Type B pancreatic cell (in vitro differentiated cells): ENCODE measurements at places on chromosomes 11 and 22.
A peak's percentile ranks its signal among the peaks of the same experiment; 100 is the strongest.

GRCh38 chr11:118636569-118637290, 29.3 kb downstream of the PHLDB1 start:
- no peak for DNase-seq

DNA sequence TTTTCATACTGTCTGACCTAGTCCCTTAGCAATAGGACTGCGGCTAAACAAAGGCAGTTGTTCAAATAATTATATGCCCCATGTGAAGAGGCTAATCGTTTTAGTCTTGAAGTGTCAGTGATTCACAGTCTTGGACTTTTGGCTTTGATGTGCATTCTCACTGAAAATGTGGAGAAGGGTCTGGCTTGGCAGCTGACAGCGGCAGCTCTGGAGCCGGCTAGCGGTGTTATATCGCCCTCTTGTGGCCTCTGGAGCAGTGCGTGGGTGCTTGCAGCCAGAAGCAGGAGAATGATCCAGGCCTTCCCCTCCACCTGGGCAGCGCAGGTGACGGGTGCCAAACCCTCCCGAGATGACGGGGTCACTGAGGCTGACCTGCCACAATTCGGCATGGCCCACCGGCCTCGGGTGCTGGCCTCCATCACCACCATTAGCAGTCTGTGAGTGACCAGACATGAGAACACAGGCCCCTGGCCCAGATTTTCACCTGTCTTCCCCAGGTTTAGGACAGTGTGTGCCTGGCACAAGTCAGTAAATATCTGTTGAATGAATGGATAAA, 90.3 kb upstream of the PITPNB start:
- peak; percentile 81 for DNase-seq

DNA sequence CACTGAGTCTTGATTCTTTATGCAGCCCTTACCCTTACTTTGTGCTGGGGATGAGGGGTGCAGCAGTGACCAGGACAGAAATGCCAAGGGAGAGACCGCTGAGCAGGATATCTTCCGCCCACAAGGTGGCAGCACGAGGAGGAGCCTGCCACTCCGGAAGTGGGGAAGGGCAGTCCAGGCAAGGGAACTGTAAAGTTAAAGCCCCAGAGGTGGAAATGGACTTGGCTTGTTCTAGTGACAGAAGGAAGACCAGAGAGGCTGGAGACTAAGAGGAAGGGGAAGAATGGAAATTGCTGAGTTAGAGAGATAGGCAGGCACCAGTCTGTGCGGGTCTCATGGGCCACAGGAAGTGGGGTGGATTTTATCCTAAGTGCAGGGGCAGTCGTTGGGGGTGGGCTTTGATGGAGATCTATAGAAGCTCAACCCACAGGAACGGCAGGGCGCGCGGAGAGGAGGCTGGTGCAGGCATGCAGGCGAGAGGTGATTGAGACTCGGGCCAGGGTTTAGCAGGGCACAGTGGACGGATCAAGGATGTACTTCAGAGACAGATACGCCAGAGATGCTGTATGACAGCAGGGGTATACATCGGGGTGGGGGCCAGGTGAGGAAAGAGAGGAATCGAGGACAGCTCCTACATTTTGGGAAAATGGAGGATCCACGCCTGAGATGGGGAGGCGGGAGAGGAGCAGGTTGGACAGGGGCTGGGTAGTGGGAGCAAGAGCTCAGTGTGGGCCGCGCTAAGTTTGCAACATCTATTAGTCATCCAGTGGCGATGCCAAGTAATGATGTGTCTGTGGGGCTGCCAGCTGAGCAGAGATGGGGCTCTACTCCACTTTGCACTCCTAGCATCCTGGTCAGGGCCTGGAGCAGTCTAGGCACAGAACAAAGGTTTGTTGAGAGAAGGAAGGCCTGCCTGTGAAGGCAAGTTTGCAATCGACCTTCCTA, 3.3 kb upstream of the GRK2 start:
- no peak for DNase-seq

- no peak for DNase-seq
Observed at GRCh38 chr22:26781596-26781995, 124.2 kb downstream of the MIAT start.

- DNase-seq, result no peak
Observed at GRCh38 chr11:128599729-128600128, 12.4 kb upstream of the ETS1 start.

DNA sequence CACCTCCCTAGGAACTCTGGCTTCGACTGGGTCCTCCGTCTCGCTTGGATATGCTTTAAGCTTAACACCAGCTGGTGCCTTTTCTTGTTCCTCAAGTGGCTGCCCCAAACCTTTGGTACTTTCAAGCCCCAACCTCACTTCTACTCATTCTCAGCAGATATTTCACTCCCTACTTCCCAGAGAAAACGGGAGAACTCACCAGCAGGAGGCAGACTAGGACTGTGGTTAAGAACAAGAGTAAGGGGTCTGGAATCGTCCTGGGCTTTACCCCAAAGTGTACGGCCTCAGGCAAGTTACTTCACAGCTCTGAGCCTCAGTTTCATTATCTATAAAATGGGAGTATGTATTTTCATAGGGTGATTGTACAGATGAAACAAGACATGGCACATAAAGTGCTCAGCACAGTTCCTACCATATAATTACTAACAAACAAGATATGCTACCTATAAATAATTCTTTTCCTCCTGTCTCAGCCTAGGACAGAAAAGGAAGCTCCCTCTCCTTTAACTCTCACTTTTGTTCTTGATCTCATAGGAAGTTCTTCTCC, 37.8 kb downstream of the PAMR1 start:
- DNase-seq, result no peak
